GM10248 (cell line): ENCODE measurements at places on chromosomes 7 and 10.

DNA sequence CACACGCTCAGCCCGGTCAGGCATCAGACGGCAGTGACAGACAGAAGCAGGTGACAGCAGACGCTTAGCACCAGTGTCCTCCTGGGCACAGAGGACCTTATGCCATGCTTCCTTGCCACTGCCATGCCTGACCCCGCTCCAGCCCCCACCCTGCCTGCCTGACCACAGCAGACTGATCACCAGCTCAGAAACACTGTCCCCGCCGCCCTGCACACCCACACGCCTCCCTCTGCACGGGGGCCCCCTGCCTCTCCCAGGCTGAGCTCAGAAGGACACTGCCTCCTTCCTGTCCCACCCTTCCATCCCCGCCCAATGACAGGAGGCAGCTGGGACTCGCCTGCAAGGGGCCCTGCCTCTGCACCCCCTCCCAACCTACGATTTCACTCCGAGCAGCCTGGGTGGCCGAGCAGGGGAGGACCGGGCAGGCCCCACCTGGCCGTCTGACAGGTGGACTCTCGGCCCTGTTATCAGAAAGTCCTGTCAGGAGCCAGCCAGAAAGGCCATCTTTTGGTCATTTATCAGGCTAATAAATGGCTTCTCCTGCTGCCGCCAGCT lies 183.4 kb downstream of the ELFN1 start:
- no peak for DNase-seq

DNA sequence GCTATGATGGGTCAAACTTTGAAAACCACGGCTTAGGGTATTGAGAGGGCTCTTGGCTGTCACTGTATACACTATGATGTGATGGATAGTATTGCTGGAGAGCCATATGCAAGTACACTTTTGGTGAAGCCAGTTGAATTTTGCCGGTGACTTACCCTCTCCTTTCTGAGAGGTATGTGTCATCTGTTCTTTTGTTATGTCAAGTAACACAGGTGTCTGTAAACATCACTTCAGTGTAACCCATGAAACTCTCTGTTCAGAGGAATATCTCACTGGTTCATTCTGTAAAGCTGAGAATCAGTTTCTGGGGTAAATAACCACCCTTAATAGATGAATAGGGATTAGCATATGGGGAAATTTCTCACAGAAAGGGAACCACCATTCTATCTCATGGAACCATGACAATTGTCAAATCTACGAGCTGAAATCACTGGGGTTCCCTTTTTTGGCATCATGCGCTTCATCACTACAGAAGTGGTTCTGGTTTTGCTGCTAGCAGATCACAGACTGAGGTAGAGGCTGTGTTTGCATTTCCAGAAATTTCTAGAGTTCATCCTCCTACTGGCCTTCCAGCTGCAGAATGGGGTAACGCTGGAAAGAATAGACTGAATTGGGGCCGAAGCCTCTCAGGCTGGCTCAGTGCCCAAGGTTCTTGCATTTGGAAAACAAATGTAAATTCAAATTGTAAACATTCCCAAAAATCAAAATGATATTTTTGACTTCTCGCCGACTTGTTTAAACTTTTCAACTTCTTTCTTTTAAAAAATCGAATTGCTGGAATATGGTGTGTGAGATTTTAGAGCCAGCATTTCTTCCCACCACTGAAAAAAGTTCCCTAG lies 83.3 kb upstream of the CREB5 start:
- no peak for DNase-seq

DNA sequence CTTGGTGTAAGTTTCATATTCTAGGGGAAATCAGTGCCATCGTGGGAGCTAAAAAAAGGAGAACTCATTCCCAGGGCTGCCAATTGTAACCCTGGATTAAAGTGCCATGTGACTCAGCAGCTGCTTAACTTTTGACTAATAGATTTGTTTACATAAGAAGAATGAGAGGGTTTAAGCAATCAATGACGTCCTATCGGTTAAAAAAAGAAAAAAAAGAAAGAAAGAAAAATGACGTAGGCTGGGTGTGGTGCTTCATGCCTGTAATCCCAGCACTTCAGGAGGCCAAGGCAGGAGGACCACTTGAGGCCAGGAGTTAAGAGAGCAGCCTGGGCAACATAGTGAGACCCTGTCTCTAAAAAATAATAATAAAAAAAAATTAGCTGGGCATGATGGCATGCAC lies 116.2 kb upstream of the AFAP1L2 start:
- no peak for DNase-seq

DNA sequence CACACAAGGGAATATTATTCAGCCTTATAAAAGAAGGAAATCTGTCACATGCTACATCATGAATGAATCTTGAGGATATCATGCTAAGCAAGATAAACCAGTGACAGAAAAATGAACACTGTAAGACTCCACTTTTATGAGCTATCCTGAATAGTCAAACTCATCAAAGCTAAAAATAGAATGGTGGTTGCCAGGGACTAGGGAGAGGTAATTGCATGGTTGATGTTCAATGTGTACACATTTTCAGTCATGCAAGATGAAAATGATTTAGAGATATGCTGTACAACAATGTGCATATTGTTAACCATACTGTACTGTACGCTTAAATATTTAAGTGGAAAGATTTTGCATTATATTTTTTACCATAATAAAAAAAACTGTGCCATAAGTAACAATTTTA lies 1349.1 kb downstream of the XPNPEP1 start:
- DNase-seq, result no peak

DNA sequence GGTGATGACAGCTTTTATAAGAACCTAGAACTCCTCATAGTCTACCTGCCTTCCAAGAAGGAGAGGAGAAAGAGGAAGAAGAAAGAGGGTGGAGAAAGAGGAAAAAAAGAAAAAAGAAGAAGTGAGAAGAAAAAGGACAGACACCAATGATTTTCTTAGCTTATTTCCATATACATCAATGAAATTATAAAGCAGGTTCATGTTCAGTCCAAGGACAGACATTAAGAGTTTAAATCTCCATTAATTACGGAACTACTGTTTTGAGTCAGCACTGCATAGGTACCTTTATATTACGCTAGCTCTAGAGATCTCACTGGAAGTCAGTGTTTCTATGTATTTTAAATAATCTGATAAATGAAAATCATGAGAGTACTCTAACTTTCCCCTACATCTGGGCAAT lies 309.0 kb upstream of the HGF start:
- no peak for DNase-seq

- peak; percentile 83 for DNase-seq
Measured at GRCh38 chr7:101538596-101539459, 90.3 kb downstream of the MYL10 start.

- DNase-seq, result no peak
Measured at GRCh38 chr10:46556515-46557318, at the start of gene GPRIN2. GPRIN2 (minus strand) TSS chr10:46556658; CDS start chr10:46550736, 5,922 bp downstream.

DNA sequence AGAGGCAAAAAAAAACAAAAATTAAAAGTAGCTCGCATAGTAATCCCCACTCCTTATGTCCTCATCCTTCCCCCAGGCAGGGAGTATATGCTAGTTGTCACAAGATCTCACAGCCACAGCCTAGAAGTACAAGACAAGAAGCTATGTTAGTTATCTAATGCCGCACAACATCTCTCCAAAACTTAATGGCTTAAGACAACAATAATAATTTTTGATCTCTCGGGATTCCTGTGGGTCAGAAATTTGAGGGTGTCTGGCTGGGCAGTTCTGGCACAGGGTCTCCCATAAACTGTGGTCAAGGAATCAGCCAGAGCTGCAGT lies 39.7 kb downstream of the CPVL start:
- DNase-seq, result no peak

DNA sequence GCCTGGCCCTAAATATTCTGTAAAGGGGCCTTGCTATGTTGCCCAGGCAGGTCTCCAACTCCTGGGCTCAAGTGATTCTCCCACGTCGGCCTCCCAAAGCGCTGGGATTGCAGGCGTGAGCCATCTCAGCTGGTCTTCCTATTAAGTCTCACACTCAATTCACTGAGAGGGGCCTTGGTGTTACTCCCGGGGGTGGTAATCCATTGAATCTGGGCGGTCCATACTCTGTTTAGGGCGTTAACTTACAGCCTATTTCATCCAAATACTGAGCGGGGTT lies 665 bp upstream of the SRRT start:
- DNase-seq, result no peak

GRCh38 chr10:33358016-33358415 lies 23.5 kb upstream of the NRP1 start:
- no peak for DNase-seq

DNA sequence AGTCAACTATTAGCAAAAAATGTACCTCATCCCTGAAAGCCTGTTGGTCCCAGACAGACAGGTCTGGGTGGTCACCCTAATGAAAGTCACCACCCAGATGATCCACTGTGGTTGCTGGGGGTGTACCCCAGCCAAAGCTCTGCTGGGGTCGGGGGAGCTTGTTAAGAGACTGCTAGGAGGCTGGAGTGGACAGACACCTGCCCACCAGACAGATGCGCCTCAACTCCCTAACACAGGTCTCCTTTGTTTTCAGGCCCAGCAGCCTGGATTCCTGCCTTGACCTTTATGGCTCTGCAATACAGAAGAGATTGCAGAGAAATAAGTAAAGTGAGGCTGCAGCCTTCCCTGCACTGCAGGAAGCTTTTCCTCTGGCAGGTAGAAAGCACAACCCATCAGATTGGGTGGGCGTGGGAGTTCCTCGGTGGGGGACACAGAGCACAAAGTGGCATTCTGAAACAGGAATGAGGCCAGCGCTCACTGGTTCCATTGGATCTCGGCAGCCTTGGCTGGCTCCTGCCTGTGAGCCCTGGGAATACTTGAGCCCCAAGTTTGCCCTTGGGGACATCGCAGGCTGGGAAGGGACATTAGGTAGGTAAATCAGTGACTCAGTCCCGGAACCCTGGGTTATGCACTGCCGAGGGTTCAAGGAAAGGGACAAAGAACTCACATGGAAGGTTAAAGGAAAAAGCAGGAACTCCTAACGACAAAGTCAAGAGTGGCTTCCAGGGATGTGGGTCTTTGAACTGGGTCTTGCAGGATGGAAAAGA lies 18.0 kb upstream of the ZNF488 start:
- no peak for DNase-seq

DNA sequence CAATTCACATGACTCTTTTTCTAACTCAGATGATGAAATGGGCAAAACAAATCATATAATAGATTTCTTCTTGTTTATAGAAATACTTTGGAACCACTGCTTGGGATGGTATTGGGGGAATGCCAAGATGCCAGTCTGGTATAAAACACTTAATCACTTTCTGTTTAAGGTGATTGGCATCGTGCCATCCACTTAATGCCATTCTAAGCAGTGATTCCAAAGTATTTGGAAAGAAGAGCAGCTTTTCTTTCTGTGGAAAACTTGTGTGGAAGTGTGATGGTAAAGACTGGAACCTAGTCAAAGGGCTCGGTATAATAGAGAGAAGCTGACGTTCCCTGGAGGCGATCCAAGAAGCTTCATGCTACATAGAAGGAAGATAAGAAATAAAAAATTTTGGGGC lies 120.6 kb downstream of the TMEM26 start:
- DNase-seq, result no peak

DNA sequence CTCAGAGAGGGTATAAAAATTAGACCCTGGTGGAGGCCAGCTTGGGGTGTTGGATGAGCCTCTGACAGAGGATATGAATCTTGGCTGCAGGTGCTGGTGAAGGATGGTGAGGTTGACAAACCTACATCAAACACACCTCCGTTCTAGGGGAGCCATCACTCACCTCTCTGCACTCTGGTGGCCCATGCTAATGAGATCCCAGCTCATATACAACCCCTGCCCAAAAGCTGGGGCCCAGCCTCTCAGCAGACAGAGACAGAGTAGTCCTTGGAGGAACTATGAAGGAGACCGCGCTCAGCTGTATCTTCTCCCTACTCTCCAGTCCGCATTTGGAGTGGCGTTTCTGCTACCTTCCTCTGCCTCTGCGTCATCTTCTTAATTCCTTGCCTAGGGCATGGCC lies 83.1 kb upstream of the SORCS3 start:
- DNase-seq, result no peak

GRCh38 chr10:101038484-101038883 lies 7.5 kb downstream of the SFXN3 start:
- DNase-seq, result no peak

- no peak for DNase-seq
Measured at GRCh38 chr10:48473704-48474103, 131.2 kb downstream of the ARHGAP22 start.

GRCh38 chr7:98322331-98323270 lies 41.1 kb downstream of the BRI3 start:
- DNase-seq, result no peak

DNA sequence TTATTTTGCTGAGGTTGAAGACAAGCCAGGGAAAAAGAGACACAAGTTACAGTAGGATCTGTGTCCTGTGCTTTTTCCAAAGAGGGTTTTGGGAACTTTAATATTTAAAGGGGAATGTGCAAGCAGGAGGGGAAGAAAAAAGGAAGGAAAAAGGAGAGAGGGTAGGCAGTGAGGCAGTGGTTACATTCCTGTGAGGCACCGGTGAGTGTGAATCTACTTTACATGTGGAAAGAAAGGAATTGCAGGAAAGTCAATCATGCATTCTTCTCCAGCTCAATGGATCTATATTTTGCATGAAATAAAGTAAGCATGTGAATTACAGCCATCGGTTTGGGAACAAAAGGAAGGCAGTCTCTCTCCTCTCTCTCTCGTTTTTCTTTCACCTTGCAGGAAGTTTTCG lies 12.6 kb upstream of the DYNC2I1 start:
- DNase-seq, result no peak

GRCh38 chr10:8705415-8705814 lies 650.9 kb downstream of the GATA3 start:
- DNase-seq, result no peak

DNA sequence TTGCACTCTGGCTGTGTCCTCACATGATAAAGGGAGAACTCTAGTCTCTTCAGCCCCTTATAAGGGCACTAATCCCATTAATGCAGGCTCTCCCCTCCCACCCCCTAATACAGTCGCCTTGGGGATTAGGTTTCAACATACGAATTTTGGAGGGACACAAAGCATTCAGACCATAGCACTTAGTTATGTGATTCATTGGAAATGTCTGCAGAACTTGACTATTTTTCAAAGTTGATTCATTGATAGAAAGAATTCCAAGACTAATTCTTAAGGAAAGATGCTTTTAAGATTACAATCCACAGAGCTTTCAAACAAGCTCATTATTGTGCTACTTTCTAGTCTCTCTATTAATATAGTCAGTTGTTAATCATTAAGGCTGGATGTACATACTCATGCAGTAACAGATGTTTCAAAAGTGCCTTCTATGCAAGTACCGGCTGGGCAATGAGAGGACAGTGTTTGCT lies 85.3 kb upstream of the RPA3 start:
- DNase-seq, result no peak
